ENCODE measurements at places on chromosomes 3 and 15.

- no peak for DNase-seq
Observed at GRCh38 chr15:84992157-84992944, 10.7 kb downstream of the PDE8A start.

- DNase-seq: no peak
Observed at GRCh38 chr3:123297627-123297899, 95.8 kb downstream of the SEC22A start.

- no peak for DNase-seq
Observed at GRCh38 chr3:179546814-179547241, 15.9 kb upstream of the ACTL6A start.

DNA sequence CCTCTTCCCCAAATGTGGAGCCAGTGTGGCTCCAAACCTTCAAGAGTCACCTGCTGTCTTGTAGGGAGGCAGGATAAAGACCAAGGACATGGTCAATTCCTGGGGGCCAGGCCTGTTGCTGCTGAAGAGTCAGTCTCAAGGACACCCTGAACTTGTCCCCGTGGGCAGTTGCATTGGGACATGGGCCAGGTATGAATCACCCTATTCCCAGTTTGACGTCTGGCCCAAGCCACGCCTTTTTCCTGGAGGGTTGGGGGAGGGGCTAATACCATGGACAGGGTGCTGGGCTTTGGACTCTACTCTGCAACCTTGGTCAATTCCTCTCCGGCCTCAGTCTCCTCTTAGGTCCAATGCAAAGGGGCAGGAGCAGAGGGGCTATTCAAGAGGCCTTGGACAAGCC is 10.4 kb downstream of the ATP2B2 start:
- DNase-seq: no peak

DNA sequence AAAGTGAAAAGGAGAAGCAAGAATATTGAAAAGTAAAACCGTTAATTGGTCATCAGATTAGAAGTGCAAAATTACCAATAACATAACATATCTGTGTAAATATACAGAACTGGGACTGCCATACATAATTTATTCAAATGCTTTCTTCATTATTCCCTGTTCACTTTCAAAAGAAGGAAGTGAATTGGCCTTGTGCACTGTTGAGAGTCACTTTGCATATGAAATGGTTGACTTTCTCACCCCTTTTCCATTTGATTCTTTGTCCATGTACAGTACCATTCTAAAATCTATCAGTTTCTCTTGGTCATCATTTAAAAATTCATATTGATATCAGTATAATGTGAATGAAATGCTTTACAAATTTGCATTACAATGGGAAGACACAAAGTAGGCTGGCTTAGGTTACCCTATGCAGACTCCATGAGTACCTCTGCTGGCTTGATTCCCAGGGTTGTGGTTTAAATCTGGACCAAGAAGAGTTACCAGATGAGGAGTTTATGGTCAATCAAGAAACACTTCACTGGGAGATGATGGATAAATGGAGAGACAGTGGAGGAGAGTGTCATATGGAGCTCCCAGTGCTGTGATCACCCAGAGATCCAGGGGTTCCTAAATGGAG is 210.9 kb upstream of the TOPAZ1 start:
- DNase-seq: no peak

DNA sequence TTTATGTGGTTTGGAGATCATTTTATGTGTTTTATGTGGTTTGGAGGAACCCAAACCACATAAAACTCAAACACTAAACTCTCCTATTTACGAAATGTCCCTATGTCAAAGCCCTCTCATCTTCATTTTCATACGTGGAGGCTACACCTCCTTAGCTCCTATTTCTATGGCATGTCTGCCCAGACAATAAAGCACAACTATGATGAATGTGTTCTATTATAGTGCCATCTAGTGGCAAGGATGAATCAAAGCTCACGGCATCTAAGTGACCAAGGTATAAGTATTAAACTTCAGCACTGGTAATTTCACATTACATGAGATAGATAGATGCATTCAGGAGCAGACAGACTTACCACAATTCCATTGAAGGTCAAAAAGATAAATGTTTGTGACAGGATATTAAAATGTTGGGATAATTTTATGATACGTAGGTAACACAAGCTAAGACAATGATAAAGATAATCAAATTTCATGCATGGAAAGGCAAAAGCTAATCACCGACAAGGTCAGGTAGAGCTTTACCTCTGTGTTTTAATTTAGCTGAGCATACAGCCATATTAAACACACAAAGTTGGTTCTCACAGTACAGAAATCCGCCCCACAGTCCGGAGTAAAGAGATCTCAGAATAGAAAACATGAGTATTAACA is 130.6 kb upstream of the FHIT start:
- no peak for DNase-seq

GRCh38 chr3:9224490-9224889 is 25.0 kb downstream of the SRGAP3 start:
- DNase-seq: no peak

DNA sequence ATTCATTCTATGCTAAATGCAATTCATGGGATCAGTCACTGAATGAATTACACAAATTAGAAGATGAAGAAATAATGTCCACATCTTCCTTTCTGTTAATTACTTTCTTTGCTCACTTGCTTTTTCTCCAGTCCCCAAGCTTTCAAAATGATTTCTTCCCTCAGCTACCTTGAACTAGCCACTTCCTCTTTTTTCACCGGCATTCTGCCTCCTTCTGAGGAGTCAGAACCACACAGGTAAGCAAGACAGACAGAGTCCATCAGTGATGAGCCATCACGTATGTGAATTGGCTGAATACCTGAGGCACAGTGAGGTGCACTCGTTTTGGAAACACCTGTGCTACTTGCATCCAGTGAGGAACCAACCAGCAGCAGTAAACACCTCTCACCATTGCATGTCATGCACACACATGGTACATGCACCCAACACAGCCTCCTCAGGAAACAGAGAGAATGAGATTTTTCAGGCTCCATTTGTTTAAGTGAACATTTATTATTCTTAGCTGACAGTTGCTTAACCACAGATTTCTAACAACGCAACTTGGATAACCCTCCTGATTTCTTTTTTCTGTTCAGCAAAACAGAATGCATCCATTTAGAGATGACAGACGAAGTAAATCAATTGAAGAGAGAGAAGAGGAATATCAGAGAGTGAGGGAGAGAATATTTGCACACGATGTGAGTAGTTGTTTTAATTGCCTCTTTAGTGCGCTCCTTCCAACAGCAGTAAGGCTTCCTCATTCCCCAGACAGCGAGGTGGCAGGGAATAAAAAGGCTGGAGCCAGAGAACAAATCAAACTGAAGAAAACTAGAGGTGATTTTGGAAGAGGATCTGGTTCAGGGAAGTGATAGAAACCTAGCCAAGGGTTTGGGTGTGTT is 69.3 kb downstream of the ARPP21 start:
- DNase-seq: no peak

DNA sequence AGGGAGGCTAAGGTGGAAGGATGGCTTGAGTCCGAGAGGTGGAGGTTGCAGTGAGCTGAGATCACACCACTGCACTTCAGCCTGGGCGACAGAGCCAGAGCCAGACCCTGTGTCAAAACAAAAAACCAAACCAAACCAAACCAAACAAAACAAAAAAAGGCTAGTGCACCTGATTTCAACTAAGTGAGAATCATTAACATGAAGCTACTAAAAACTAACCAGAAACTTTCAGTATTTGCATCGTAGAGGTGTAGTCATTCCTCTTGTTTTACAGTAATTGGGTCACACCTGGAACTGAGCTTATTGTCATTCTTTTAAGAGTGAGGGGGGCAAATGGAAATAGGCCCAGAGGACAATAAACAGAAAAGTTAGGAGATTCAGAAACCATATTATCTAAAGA is 58.5 kb downstream of the ST6GAL1 start:
- no peak for DNase-seq

GRCh38 chr15:76138436-76138835 is 78.7 kb downstream of the TMEM266 start:
- no peak for DNase-seq

- peak; percentile 35 for DNase-seq
Observed at GRCh38 chr3:171320750-171321558, 139.3 kb downstream of the TNIK start.

DNA sequence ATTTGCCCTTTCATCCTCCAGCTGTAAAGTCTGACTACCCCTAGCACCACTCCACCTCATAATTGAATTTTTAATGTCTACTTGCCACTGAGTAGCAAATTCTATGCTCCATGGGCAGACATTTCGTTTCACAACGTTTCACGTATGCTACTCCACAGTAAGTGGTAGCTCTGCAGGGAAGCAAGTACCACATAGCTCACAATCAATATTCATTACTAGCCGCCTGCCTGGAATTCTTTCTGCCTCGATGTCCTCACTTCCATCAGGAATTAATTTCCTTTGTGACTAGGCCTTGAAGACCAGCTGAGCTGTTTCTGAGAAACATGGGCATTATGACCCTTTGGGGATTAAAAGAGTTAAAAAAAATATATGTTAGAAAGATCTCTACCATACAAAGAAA is 15.3 kb downstream of the NPTN start:
- DNase-seq: no peak

DNA sequence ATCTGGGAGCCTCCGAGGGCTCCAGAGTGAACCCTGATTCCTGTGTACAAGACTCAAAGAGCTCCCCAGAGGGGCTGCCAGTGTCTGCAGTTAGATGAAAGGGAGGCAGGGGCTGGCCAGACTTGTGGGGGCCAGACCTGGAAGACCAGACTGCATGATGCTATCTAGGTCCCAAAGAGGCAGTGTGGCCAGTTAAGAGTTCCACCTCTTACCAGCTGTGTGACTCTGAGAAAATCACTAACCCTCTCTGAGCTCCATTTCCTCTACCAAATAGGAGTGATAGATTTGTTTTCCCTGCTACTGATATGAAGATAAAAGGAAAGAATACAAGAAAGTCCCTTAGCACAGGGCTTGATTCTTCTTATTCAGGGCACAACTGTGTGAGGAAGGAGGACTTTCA is 29.0 kb downstream of the ACSBG1 start:
- no peak for DNase-seq

- no peak for DNase-seq
Observed at GRCh38 chr3:149342413-149343380, 9.3 kb upstream of the TM4SF18 start.

GRCh38 chr15:70029297-70029701 is 68.4 kb downstream of the TLE3 start:
- peak; percentile 51 for DNase-seq

- no peak for DNase-seq
Observed at GRCh38 chr3:4426261-4426781, 40.7 kb downstream of the SUMF1 start.

GRCh38 chr3:173584093-173584837 is 186.7 kb downstream of the NLGN1 start:
- peak; percentile 81 for DNase-seq

DNA sequence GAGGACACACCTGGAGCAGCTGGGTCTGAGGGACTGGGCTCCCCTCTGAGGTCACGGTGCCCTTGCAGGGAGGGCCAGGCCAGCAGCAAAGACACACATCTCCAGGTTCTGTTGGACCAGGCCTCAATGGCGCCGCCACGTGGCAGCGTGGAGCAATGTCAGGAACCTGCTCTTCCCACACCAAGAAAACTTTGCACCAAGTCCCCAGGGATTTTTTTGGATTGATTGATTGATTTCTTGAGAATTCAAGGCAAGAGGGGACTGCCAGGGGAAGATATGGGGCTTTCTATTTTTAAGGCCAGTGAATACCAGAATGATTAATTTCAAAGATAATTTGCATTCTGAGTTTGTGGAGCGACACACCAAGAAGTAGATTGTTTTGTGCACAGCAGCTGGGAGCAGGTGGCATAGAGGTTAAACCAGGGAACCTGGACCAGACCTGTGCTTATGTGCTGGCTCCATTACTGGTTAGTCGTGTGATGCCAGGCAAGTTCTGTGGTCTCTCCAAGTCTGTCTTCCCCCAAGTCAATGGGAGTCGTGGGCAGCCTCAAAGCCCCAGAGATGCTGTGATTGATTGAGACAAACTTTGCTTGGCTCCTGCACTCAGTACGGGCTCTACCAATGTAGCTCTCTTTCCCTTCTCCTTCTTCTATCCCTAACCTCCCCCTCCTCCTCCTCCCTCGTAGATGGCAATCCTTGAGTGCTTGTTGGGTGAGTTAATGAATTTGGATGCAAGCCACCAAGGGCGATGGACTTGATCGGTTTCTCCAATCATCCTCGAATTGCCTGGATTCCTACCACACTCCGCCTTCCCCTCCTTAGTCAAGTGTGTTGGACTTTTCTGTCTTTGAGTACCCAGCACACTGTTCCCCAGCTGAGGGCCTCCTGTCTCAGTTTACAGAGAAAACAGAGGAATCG is 96.2 kb upstream of the TRPM1 start:
- DNase-seq: no peak

DNA sequence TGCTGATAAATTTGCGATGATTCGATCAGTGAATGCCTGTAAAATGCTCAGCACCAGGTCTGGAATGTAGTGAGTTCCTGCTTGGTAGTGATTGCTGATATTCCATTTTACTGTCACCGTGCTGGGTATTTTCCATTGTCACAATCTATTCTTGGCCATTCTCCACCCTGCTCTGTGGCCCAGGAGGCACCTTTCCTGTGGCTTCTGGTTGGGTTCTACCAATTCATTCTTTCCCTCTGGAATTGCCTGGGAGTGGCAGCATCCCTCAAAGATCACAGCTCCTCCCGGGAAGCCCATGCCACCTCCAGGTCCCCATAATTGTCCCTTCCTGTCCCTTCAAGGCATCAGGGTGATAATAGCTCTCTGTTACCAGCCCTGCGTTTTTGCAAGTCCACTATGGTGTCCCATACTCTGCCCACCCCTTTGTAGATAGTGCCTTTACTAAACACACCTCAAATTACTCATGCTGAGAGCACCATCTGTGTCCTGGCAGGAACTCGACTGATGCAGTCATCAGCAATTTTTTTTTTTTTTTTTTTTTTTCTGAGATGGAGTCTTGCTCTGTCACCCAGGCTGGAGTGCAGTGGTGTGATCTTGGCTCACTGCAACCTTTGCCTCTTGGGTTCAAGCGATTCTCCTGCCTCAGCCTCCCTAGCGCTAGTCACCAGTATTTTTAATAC is 177.8 kb upstream of the PROK2 start:
- no peak for DNase-seq

- peak; percentile 74 for DNase-seq
Observed at GRCh38 chr3:66609660-66610561, 109.1 kb upstream of the LRIG1 start.

- peak; percentile 71 for DNase-seq
Observed at GRCh38 chr3:45606991-45607712, 12.6 kb downstream of the LIMD1 start.

GRCh38 chr3:49411535-49411967 is 225 bp downstream of the RHOA start:
- DNase-seq: peak; percentile 55

- DNase-seq: no peak
Observed at GRCh38 chr3:112327371-112327951, 5.5 kb upstream of the CD200 start.

- DNase-seq: no peak
Observed at GRCh38 chr3:61425356-61425755, 136.0 kb upstream of the PTPRG start.
